ENCODE measurements at places on chromosomes 4 and X.

- DNase-seq, result no peak
Measured at GRCh38 chr4:10115797-10116568, 616 bp downstream of the WDR1 start.

DNA sequence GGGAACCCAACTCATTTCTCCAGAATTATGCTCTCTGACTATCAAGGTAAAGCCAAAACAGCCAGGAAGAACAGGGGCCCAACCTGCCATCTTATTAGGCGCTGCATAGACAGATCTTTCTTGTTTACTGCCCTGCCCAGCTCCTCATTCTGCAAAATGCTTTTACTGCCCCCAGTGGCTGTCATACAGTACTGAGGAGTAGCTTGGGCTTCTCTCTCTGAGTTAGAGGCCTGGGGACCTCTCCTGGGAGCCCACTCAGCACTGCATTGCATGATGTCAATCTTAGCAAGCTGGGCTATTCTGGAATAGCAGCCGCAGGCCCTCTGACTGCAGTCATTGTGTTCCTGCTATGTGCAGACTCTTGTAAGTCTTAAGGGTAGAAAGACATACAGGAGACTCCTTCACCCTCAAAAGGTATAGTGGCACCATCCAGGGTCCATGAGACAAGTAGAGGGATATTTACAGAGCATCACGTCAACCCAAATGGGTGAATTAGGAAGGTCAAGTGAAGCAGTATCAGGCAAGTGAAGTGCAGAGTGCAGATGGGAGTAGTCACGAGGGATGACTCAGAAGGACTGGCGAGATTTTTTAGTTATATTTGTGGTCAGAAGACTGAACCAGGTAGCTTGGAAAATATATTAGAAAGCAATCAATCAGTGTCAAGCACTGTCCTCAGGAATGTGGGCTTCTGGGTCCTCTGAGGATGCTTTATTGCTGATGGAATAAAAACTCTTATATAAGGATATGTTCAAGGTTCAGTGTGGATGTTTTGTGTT, 294.1 kb upstream of the SFRP2 start:
- no peak for DNase-seq

DNA sequence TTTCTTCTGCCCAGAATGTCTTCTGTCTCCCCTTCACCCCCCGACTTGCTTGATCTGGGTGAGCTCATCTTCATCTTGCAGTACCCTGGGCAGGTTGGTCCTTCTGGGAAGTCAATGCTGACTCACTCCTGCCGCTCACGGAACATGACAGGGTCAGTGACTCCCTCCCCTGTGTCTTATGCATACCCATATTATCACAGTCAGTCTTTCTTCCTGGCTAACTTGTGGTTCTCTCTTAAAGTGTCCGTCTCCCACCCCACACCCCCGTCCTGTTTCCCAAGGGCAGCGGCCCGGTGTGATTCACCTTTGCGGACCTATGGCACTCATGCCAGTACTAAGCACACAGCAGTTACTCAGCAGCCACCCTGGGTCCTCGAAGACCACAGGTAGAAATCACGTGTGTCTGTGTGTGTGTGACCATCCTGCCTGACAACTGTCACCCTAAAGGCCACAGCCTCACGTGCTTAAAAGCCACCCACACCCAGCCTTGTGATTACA, 17.7 kb downstream of the IQSEC2 start:
- no peak for DNase-seq

GRCh38 chrX:18638398-18638797, 33.5 kb downstream of the RS1 start:
- DNase-seq, result no peak

DNA sequence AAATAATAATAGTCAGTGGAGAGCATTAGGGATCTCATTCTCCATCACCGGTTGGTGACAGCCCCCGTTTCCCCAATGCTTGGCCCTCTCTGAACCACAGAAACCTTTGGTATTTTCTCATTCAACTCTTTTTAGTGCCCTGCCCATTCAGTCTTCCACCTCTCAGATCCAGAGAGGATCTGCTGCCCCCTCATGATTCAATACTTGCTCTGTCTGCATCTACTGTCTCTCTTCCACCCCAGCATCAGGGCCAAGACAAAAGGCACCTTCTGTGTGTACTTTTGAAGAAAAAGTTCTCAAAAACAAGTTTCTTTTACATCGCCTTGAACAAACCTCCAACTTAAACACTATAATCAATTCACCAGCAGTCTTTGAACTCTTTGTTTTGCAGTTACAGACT, 19.3 kb downstream of the CLTRN start:
- no peak for DNase-seq

GRCh38 chrX:135193740-135194139, 22.5 kb upstream of the CT55 start:
- no peak for DNase-seq

GRCh38 chrX:118756101-118756500, 28.7 kb downstream of the IL13RA1 start:
- no peak for DNase-seq

GRCh38 chr4:156939139-156939538, 32.5 kb downstream of the PDGFC start:
- DNase-seq, result no peak

DNA sequence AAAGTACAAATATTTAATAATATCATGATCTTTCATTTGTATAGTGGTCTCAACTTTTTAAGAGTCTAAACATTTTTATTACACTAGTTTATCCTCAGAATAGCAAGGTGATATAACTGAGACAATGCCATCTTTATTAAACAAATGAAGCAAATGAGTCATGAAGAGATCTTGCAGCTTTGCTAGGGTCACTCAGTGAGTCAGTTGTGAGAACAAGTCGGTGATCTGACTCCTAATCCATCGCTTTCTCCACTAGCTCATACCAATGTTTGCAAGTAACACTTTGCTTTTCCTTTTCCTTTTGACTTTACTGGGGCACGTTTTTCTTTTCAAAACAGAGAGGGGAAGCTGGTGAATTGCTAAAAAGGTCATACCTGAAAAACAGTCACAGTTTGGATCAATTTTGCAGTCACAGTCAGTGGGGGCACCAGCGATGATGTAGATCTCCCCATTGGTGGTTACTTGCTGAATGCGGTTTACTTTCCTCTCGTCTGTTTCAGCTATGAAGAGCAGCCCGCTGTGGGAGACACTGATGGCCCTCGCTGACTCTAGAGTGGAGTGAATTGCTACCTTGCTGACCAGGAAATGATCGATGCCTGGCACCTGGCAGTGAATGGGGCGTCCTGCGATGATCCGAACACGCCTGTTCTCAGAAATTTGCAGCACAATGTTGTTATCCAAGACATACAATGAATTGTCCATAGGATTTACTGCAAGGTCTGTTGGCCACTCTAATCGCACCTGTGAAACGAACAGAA, 75.7 kb downstream of the SH2D1A start:
- no peak for DNase-seq

- DNase-seq, result no peak
Measured at GRCh38 chr4:177921715-177922114, 479.5 kb upstream of the AGA start.

- no peak for DNase-seq
Measured at GRCh38 chrX:2533424-2533823, 32.6 kb upstream of the DHRSX start.

GRCh38 chr4:174314770-174315169, 31.1 kb downstream of the CEP44 start:
- DNase-seq, result no peak

DNA sequence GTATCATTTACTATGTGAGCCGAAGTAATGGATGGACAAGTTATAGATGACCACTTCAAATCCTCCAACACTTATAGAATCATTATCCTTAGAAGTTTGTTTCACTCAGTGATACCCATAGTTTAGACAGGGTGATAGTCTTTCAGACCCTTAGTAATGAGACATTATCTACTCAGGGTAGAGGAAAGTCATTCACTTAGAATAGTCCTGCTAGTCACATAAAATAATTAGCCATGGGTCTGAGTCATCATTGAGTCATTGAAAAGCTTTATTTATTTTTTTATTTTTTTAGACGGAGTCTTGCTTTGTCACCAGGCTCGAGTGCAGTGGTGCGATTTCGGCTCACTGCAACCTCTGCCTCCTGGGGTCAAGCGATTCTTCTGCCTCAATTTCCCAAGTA, 321.7 kb upstream of the FSTL5 start:
- no peak for DNase-seq

GRCh38 chrX:106927023-106927422, 6.8 kb downstream of the CLDN2 start:
- no peak for DNase-seq

GRCh38 chrX:119118780-119119395, 8.7 kb downstream of the KIAA1210 start:
- DNase-seq, result no peak

GRCh38 chrX:20746690-20747089, 480.0 kb upstream of the RPS6KA3 start:
- DNase-seq, result no peak

GRCh38 chrX:69123481-69123880, 41.8 kb downstream of the PJA1 start:
- no peak for DNase-seq

All from NCI-H187 (cell line).